Hematopoietic multipotent progenitor cell treated with erythropoietin and hydrocortisone succinate and interleukin-3 and kit ligand, for 8 days (in vitro differentiated cells): ENCODE measurements at places on chromosomes 2 and 18.

GRCh38 chr18:7000484-7001096, 117.0 kb downstream of the LAMA1 start:
- peak; percentile 4 for DNase-seq

GRCh38 chr2:130951018-130951417, 114.3 kb downstream of the ARHGEF4 start:
- no peak for DNase-seq

DNA sequence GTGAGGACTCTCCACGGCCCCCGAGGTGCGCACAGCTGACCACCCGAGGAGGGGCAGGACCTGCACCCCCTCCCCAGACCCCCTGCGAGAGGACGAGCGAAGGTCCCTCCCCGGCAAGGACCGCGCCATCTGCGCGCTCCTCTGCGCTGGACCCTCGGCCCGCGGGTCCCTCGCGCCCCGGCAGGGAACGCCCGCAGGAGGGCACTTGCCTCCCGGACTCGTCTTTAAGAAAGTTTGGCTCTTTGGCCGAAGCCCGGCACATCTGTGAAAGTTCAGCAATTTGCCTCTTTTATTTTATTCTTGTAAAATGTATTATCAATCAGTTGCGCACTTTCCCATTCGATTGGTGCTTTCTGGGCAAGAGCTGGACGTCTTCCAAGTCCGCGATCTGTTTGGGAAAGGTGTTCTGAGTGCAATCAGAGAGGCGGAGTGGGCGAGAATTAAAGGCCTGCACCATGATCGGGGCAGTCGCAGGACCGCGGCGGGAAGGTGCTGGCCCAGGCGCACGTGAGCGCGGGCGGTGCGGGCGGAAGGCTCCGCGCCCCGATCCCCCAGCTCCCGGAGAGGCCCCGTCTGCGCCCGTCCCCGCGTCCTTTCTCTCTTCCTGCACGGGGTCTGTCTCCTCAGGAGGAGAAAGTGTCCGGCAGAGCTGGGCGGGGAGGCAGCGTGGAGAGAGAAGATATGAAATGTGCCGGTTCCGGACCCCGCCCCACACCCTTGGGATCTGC, 1.6 kb upstream of the ALKAL2 start:
- peak; percentile 19 for DNase-seq

GRCh38 chr2:230589497-230590015, 123.1 kb upstream of the CAB39 start:
- no peak for DNase-seq

DNA sequence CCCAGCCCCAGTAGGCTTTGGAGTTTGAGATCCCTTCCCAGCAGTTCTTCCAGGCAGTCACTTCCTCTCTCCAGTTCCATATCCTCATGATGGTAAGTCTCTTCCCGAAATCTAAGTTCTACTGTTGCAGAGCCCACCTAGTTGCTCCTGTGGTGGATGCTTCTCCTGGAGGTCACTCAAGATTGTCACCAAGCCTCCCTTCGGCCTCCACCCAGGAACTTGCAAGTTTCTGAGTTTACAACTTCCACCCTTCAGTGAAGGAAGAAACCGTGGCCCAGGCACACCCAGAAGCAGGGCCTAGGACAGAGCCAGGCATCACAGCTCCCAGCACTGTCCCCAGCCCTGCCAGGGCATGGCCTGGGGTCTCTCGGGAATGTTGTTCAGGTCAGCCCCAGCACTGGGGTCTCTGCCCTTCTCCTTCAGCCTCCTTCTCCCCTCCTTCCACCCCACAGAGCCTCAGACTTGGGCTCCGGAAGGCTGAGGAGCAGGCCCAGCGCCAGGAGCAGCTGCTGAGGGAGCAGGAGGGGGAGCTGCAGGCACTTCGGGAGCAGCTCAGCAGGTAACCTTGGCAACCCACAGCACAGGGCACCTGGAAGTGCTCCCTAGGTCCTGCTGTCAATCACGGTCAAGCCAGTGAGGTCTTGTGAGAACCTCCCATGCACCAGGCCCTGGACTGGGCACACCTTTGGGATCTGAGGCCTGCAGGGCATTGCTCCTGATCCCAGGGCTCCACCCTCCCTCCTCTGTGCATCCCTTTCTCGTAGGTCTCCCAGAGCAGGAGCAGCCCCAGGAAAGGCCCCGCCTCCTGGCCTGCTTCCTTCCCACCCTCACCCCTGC, 7.1 kb downstream of the RUFY4 start:
- DNase-seq: no peak

DNA sequence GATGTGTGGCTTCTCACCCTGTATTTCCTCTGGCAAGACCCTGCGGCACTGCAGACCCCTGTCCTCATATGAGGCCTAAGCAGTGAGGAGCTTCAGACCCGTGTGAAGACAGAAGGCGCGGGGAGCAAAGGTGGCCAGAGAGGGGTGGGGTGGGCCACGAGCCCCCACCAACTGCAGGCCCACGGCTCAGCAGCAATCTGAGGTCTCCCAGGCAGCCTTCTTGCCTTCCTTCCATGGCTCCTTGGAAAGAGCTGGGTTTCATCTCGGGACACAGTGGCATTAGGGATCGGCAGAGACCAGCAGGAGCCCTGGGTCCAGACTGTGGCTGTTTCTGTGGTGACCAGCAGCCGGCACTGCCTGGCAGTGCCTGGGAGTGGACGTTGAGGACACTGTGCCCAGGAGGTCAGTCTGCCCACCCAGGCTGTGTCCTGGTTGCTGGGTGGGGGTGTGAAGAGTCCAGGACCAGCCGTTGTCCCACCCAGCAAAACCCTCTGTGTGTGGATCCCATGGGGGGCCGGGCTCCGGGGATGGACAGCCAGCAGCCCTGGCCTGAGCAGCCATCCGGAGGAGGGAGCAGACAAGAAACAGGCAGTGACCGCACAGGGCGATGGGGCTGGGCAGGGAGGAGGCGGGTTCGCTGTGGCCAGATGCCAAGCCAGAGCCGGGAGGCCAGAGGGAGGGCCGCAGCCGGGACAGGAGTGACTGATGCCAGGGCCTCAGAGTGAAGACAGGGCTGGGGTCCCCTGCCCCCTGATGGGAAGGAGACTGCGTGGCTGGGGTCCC, 73.8 kb downstream of the RRM2 start:
- DNase-seq: no peak

GRCh38 chr2:51789918-51790317, 758.0 kb upstream of the NRXN1 start:
- DNase-seq: no peak

DNA sequence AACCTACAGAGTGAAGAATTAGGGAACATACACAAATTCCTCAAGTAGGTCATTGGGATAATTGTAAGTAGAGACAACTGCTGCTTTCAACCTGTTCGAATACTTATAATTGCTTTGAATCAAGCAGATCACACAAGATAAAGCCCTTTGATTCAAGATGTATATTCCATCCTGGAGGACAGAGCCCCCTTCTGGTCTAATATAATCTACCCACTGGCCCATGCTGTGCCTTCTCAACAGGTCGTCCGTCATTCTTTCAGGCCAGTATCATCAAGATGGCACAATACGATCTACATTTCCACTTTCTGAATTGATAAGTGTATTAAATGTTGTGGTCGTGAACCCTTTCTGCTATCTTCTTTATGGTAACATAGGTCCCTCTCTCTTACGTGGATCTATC, 387.0 kb upstream of the CDH19 start:
- DNase-seq: no peak

DNA sequence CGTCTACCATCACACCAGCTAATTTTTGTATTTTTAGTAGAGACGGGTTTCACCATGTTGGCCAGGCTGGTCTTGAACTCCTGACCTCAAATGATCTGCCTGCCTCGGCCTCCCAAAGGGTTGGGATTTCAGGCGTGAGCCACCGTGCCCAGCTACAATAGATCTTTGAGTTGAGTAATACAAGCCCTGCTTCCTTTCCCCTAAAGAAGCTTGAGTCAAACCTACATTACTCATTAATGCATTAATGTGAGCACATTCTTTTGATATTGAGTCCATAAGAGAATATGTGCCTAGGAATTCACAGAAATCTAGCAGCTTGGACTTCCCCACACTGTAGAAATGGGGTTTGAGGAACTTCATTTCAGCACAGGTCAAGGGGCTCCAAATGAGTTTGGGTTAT, 39.6 kb downstream of the PSMG2 start:
- no peak for DNase-seq

DNA sequence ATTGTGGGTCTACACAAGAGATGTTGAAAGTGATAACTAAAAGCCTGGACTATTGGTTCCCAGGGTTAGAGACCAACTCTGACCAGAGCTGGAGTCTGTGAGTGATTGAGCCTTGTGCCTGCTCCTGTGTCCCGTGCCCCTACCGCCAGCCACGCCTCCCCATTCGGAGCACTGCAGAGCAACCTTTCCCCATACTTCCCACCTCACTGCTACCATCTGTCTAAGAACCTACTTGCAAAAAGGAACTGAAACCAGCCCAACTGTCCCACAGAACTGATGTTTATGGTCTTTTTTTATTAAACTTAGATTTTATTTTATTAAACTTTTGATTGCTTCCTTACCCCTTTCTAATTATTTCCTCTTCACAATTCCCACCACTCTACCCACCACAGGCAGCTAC, 300.3 kb upstream of the MGAT5 start:
- no peak for DNase-seq

- DNase-seq: no peak
Observed at GRCh38 chr18:26961839-26962238, 96.3 kb upstream of the AQP4 start.

GRCh38 chr2:24239553-24239952, 64.7 kb downstream of the FAM228A start:
- no peak for DNase-seq

DNA sequence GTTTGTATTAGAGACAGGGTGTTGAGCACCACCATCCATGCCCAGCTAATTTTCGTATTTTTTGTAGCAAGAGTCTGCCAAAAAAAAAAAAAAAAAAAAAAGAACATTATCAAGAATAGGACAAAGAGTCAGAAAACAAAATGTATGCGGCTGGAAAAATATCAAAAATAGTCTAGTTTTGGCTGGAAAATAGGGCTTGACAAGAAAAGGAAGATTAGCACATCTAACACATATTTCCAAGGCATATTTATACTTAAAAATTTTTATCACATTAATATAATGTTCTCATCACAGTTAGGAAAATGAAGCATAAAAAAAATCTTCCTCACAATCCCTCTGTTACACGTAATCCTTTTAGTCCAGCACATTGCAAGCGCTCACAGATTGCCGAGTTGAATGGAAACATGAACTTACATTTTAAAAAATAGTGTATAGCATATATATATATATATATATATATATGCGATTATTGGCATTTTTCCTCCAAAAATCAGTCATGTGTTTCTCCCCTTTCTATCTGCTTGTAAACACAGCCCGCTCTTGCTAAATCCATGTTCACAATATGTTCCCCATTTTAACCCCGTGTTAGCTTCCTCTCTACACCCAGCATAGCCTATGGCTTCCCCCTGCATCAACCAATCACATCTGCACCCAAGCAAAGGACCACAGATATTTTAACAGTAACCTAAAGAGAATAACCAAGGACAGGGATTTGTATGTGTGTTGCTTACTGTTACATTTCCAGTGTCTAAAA, 183.0 kb downstream of the AFF3 start:
- no peak for DNase-seq

DNA sequence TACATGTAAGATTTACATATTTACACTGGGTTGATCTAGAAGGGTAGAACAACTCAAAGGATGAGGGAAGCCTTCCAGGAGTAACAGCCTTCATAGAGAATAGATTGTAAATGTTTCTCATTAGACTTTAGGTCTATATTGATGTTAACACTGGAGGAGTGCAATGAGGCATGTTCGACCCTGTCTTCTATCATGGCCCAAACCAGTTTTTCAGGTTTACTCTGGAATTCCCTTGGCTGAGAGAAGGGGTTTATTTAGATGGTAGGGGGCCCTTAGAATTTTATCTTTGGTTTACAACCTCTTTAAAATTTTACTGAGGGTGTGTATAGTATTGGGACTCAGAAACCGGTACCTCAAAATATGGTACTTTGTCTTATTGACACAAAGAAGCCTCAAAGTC, 634.9 kb upstream of the PIK3C3 start:
- no peak for DNase-seq

DNA sequence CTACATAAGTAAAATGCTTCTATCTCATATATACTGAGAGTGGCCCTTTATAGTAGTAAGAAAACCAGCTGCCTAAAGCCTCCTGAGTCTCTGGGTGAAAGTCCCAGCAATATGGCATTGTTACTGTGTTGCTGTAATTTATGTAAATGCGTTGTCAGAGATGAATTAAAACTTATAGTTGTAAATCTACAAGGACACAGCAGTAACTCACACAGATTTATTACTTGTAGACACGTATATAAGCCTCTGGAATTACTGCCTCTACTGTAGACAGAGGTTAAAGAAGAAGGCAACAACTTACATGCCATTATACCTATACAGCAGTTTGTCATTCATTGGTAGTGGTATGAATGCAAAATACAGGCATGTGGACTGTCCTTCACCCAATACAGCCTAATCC, 169.1 kb upstream of the BOD1L2 start:
- no peak for DNase-seq

DNA sequence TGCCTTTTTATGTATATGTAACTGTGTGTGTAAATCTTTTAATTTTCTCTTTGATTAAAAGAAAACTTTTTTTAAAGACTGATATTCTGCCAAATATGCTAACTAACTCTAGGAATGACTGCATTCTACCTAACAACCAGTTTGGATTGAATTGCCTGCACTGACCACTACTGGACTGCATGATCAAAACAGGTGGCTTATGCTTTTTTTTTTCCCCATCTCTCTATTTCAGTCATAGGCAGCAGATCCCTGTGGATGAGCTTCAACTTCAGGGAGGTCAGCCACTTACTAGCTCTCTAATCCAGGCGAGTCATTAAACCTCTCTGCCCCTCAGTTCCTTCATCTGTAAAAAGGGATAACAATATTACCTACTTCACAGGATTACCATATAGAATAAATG, 138.6 kb upstream of the SERTAD2 start:
- DNase-seq: no peak

GRCh38 chr18:36316246-36316645, 18.7 kb downstream of the FHOD3 start:
- no peak for DNase-seq

- no peak for DNase-seq
Observed at GRCh38 chr18:62479574-62479973, 43.3 kb upstream of the ZCCHC2 start.

GRCh38 chr2:174873471-174873870, 109.2 kb upstream of the CHRNA1 start:
- no peak for DNase-seq

DNA sequence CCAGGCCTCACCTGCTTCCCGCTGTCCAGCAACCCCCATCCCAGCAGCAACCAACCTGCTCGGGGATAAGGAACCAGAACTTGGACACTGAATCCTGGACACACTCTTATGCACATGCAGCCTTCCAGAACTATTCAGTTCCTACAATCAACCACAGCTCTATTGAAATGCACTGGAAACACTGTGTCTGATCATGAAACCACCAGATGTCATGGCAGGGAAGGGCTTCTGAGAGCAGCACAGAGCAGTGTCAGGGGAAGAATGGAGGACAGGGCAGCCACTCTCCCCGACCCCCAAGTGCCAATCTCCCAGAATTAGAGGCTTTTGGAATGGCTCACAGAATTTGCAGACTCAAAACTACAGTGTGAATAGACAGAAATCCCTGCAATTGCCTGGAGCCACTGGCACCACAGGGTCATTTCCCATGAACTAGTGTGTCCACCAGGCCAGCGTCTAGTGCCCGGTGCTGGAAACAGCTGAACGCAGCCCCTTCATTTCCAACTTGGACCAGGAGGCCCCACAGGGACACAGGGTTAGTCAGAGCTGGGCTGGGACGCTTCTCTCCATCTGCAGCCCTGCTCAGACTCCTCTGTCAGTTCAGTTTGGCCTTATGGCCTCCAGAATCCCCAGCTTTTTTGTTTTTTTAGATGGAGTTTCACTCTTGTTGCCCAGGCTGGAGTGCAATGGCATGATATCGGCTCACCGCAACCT, 25.5 kb downstream of the MRPL35 start:
- DNase-seq: no peak
